Ecto neural progenitor cell (in vitro differentiated cells): ENCODE measurements at places on chromosomes 1 and 21.

DNA sequence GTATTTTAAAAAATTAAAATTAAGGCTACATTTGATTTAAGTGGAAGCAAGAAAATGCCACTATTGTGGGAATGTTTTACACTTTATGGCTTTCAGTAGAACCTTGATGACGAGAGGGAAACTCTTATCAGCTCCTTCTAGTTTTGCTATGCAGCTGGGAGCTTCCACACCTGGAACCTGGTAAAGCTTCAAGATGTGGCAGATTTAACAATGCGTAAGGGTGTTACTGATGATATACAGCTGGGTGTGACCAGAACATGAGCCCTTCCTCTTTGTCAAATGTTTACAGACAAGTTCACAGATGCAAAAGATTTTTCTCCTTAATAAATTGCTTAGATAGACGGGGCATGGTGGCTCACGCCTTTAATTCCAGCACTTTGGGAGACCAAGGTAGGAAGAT is 20.3 kb downstream of the TTC13 start:
- DNase-seq: no peak

- DNase-seq: no peak
Measured at GRCh38 chr21:25857308-25858074, 122.7 kb downstream of the GABPA start.

GRCh38 chr1:28494737-28495136 is 11.1 kb upstream of the RCC1 start:
- DNase-seq: no peak

DNA sequence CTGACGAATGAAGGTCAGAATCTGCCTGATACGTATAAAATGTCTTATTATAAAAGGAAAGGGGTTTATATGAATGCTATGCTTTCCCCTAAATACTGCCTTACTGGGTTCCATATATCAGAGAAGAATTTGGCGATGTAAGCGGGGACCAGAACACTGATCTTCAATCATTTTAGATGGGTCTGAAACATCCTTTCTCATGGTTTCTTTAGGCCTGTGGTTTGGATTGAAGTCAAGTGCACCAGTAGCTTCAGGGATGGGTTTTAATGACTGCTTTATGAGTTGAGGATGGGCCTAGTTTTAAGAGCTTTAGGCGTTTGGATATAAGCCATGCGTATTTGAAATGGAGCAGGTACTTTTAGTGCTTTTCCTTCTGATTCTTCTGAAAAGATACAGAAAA is 6.9 kb downstream of the FMN2 start:
- DNase-seq: no peak

DNA sequence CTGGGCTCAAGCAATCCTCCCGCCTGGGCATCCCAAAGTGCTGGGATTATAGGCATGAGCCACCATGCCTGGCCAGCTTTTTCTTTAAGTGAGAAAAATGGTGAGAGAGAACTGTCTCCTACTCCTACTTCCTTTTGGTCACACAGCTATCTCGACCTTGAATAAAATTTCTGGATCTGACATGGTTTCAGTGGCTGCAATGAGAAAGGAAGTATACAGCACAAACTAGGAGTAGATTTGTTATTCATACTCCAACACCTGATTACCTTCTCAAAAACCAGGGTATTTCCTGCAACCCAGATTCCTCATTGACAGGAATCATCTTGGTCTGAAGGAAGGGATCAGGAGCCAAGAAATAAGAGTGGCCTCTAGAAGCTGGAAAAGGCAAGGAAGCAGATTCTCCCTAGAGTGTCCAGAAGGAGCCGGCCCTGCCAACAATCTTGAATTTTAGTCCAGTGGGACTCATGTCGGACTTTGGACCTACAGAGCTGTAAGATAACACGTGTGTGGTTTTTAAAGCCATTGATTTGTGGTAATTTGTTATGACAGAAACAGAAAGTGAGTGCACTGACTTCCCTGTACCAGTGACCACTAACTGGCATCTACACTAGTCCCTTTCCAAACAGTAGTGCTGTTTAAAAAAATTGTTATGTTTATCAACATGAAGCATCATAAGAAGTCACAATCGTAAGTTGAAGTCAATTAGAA is 516.6 kb downstream of the SMYD3 start:
- no peak for DNase-seq
